ENCODE measurements at places on chromosomes 1 and 21. TPM values are rescaled to one million over a fixed set of nuclear protein-coding genes. Genes with fewer than 3 reads are reported as not detected.

The TAS1R1 gene
- total RNA-seq: not detected

The GPN2 gene
- 29.1 TPM for total RNA-seq

The PLXNA2 gene
- 0.53 TPM for total RNA-seq

The CELA2B gene
- total RNA-seq: not detected

The TTC39A gene
- 2.4 TPM for total RNA-seq

The SERPINC1 gene
- not detected for total RNA-seq

The RASAL2 gene
- total RNA-seq: 10.2 TPM

The ACTN2 gene
- 0.98 TPM for total RNA-seq
